Fibroblast of the aortic adventitia (primary cell): ENCODE measurements at places on chromosomes 1 and 21.

GRCh38 chr1:178500091-178500770 is 3.5 kb upstream of the CLEC20A start:
- no peak for DNase-seq

DNA sequence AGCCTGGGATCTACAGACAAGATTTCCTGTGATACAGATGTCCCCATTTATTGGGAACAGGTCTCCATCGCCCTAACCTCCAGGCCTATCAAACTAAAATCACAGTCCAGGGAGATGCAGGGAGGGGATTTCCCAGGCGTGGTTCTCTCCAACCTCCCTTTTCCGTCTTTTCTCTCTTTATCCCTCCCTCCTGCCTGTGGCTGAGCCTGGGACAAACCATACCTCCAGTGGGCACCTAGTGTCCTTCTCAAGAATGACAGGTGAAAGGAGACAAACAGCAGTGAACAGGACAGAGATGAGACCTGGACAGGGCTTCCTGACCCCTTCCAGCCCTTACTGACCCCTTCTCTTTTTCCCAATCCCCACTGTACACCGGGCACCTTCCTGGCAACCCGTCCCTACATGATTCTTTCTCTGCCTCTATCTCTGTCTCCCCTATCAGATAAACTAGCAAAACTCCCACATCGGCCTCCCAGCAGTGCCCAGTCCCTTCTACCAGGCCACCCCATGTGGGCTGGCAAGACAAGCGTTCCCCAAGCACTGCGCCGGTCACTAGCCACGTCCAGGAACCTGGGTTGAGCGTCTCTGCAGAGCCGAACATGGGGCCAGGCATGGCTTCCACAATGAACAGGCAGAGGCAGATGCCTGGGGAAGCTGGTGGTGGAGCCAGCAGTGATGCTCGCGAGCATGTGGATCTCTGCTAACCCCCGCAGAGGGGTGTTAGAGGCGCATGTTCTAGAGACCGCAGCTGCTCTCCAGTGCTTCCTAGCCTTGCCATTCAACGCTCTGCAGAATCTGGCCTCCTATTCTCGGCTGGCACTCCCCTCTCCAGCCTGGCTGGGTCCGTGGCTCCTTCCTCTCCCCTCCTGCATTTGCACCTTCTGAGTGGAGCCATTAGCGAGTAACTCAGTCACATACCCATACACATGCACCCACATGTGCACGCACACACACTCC is 54.7 kb downstream of the ELK4 start:
- DNase-seq: no peak

DNA sequence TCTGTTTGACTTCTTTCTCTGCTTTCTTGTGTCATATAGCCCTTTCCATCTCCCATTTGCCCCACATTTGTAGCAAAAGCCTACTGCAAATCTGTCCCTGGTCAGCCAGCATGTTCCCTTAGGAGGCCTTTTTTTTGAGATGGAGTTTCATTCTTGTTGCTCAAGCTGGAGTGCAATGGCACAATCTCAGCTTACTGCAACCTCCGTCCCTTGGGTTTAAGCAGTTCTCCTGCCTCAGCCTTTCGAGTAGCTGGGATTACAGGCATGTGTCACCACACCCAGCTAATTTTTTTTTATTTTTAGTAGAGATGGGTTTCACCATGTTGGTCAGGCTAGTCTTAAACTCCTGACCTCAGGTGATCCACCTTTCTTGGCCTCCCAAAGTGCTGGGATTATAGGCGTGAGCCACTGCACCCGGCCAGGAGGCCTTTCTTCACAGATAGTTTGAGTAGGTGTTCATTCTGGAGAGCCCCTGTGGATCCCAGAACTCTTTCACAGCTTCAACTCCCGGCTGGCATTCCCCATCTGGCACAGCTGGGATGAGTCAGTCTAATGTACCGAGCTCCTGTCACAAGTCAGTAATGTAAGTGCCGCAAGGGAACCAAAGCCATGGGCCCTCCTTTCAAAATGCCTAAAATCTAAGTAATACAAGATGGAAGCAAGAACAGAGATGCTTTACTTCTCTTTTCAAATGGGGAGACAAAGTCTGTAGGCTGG is 9.4 kb upstream of the NHLH1 start:
- no peak for DNase-seq

DNA sequence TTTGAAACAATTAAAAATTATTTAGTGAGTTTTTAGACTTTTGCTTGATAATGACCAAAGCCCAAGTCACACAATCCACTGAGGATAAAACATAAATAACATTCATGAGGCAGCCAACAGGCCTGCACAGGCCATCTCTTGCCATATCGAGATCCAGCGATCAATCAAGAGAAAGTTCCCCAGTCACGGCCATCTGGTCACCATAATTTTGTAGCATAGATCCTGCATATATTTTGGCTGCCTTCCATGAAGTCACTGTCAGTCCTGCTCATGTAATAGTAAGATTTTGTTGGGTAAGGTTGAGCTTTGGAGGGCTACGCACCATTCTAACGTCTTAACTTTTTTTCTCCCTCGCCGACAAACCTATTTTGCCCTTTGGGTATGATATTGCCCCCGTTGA is 17.5 kb downstream of the KPNA6 start:
- no peak for DNase-seq

DNA sequence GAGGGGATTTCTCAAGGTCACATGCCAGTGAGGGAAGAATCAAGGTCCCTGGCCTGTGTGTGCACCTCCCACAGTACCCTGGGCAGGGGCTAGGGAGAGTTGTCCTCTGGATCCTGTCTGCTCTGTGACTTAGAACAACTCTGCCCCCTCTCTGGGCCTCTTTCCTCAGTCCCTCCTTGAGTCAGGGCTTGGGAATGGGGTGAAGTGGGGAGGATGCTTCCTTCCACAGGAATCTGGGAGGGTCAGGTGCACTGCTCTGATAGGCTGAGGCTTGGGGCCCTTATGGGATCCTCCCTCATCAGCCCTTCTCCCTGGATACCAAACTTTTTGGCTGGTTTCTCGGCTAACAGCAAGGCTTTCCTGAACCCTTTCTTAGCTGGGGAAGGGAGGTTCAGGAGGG is 2.5 kb downstream of the TRNP1 start:
- DNase-seq: peak; percentile 58
